Left cardiac atrium (tissue), 4 donors: ENCODE measurements at places on chromosomes 3 and 15. TPM values are rescaled to one million over a fixed set of nuclear protein-coding genes. Genes with fewer than 3 reads are reported as not detected.

Gene CPNE9
- 0.10 TPM for total RNA-seq

- no peak for DNase-seq
Measured at GRCh38 chr3:29454161-29454611, 173.3 kb downstream of the RBMS3 start.

Gene GOLGA8T
- total RNA-seq: 1.4 TPM

Gene PPP1R14D
- total RNA-seq: not detected

Gene FAM162A
- total RNA-seq: 144 TPM

Gene FOXL2NB
- not detected for total RNA-seq

Gene RYR3
- 0.15 TPM for total RNA-seq

Gene BUB1B
- 1.3 TPM for total RNA-seq

GRCh38 chr15:66387163-66388042, 691 bp downstream of the MAP2K1 start:
- DNase-seq: peak; percentile 80

GRCh38 chr3:114884213-114884923, 262.7 kb downstream of the ZBTB20 start:
- DNase-seq: no peak

DNA sequence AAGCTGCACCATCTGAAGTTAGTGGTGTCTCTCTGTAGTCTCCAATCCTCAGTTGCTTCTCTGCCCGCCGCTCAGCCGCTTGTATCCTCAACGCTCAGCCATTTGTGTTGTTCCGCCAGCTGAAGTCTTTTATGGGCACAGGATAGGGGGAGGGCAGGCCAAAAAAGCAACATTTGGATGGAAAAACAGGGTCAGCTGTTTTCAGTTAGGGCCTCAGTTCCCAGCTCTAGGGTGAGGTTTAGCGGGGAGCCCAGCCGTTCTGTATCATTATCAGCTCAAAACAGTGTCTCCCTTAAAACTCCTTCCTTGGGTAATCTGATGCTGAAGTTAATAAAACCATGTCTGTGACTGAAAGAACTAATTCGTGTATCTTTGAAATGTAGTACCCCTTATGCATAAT, 329.5 kb upstream of the AZI2 start:
- DNase-seq: no peak

- DNase-seq: no peak
Measured at GRCh38 chr3:55271549-55271948, 215.6 kb downstream of the WNT5A start.

GRCh38 chr3:135161425-135161824, 366.4 kb downstream of the EPHB1 start:
- DNase-seq: no peak

- DNase-seq: no peak
Measured at GRCh38 chr15:88397506-88397905, 69.7 kb downstream of the MRPL46 start.

GRCh38 chr3:27487383-27487782, 3.2 kb upstream of the SLC4A7 start:
- no peak for DNase-seq

DNA sequence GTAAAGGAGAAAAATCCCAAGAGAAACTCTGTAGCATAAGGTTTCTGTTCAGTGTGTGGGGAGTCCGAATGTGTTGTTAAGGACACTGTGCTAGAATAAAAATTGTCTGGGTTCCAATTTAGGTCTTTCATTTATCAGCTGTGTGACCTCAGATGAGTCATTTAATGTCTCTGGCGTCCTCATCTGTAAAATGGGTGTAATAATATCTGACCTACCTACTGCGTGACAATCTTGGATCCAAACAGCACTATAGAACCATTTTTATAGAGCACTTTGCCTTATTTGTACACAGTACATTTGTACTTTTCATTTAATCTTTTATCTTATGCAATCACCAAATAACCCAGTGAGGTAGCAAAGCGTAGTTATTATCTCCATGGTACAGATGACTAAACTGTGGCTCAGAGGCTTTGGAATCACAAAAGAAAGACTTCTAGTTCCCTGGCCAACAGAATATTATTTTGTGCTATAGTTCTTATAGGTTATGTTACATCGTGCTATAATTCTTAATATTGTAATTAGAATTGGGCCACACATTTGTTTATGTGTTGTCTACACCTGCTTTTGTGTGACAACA, 46.6 kb upstream of the TNIK start:
- no peak for DNase-seq

DNA sequence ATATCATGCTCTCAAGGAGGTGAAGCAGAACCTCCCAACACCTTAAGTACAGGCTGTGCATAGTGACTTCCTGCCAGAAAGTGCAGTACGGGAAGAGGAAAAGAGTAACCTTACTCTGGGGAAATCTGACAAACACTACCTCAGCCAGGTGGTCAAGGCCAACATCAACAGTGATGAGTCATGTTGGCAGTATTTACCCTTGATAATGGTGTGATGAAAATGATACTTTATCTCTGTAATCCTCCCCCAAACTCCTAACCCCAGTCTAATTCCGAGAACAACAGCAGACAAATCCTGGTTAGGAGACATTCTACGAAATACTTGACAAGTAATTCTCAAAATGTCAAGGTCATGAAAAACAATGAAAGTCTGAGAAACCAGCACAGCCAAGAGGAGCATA, 26.5 kb downstream of the ANKDD1A start:
- no peak for DNase-seq

GRCh38 chr3:171553086-171553485, 92.9 kb upstream of the TNIK start:
- no peak for DNase-seq

DNA sequence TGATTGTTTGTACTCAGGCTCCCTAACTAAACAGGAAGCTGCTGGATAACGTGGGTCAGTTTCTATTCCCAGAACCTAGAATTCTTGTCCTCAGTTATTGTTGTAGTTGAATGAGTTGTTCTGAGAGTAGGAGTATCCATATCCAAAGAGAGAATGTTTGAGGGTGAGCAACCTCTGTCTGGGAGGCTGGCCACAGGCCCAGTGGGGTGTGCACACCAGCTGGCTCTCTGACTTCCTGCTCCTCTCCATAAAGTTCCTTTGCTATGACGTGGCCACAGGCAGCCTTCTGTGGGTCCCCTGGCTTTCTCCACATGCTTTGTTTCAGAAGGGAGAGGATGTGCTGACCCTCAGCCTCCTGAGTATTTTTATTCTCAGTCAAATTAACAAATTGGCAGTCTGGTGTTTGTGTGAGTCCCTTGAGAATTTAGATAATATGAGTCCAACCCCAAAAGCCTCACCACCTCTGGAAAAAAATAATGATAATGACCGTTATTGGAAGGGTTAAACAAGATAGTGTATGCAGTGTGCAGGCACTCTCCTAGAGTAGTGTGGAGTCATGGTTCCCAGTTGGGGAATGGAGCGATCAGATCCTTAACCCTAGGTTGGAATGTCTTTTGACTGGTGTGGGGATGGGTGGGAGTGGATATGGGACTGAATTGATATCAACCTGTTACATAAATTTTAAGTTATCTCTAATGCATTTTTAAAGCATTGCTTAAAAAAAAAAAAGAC, 47.6 kb upstream of the MED12L start:
- peak; percentile 53 for DNase-seq

Gene MESP2
- 0.16 TPM for total RNA-seq

- no peak for DNase-seq
Measured at GRCh38 chr3:147940405-147941193, 531.4 kb downstream of the ZIC1 start.

- no peak for DNase-seq
Measured at GRCh38 chr15:91237445-91237844, 137.4 kb downstream of the SV2B start.

- no peak for DNase-seq
Measured at GRCh38 chr3:48536785-48537184, 19.8 kb downstream of the PFKFB4 start.

DNA sequence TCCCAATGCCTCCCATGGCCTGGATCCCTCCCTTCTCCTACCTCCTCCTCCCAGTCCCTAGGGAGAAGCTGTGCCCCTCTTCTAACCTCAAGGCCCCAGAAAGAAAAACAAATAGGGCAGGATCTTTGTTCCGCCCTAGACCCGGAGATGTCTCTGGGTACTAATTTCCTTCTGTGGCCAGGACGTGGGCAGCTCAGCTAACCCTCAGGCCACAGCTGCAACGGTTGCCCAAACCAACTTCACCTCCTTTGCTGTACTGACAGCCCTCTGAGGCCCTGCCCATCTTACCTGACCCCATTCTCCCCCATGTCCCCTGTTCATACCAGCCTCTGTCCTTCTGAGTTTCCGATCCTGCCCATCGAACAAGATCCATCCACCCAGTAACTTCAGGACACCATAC, 70.7 kb downstream of the SRGAP3 start:
- DNase-seq: no peak

Gene AP3B2
- total RNA-seq: 0.34 TPM

Gene TMEM158
- total RNA-seq: 0.56 TPM

GRCh38 chr3:52246264-52246620, 683 bp downstream of the PPM1M start:
- DNase-seq: no peak

Gene ANKUB1
- not detected for total RNA-seq

Gene GAP43
- total RNA-seq: 3.5 TPM

- no peak for DNase-seq
Measured at GRCh38 chr3:81980596-81981494, 219.4 kb upstream of the GBE1 start.

Gene CYB561D2
- total RNA-seq: 9.2 TPM

DNA sequence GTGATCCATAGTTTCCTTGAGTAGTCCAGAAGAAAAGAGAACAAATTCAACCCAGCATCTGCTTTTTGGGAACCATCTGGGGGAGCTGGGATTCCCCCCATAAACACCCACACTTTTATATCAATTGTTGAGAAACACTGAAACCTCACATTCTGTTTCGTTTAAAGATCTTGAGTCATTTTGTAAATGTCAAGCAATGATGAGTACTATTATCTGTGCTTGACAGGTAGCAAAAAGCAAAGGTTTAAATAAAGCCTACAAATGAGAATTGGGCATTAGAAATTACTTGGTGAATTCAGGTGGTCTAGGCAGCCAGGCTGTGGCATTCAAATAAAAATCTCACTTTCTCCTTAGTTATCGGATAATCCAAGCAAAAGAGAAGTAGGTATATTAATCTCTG, 75.7 kb downstream of the TMEM266 start:
- no peak for DNase-seq

- no peak for DNase-seq
Measured at GRCh38 chr3:177212278-177212610, 15.0 kb upstream of the TBL1XR1 start.

GRCh38 chr3:66553441-66554113, 52.8 kb upstream of the LRIG1 start:
- no peak for DNase-seq

GRCh38 chr3:189771842-189772450, 140.8 kb downstream of the TP63 start:
- DNase-seq: no peak

DNA sequence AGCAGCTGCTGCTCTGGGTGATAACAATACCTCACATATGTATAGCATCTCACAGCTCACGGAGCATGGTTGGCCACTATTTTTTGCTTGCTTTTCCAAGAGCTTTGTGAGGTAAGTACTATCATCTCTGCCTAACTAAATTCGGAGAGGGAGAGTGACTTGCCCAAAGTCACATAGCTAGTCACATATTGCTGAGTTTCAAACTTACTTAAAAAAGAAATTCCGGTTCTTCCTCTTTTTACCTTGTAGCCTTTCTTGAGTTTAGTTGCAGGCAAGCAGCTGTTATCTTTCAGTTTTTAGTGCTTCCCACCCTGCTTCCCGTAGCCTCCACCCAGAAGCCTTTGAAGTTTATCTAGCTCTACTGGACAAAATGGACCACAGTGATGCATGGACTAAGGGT, 309.2 kb downstream of the PDCD6IP start:
- no peak for DNase-seq

DNA sequence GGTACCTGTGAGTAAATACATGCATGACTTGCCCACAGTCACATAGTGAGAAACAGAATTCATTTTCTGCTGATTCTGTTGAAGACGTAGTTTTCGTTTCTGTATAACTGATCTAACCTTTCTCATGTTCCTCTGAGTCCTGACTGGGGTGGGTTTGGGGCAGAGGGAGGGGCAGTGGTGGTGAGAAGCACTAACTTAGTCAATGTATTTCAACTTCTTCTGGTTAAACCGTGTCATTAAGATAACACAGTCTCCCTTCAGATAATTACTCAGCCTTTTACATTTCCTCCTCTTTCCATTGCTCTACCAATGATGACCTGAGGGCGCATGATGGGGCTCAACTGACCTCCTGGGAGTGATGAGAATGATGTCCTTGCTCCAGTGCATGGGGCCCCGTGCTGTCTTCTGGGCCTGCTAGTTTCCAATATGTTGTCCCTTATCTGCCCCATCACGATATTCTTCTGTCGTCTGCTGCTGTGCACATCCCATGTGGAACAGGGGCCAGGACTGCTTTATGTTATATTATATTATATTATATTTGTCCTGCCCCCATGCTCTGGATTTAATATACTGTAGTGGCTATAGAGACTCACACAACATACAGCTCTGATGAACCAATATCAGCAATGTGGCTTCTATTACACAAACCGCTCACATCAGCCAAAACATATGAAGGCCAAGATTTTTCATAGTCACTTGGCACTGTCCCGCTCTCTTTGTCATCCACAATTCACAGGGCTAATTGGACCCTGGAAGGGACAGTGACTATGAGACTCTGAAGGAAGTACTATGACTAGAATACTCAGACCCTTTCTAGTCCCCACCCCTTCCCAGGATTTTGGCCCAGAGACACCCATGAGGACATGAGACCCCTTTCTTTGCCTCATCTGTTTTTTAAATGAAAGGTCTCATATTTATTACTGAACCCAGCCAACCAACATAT, 407.1 kb upstream of the MCTP2 start:
- no peak for DNase-seq
